Effector memory CD8-positive, alpha-beta T cell (primary cell): ENCODE measurements at places on chromosomes 12 and 14.

GRCh38 chr14:61145903-61146481, 135.1 kb downstream of the TMEM30B start:
- DNase-seq, result no peak

GRCh38 chr14:76484355-76484754, 108.4 kb downstream of the ESRRB start:
- DNase-seq, result no peak

- no peak for DNase-seq
These were observed 354.0 kb downstream of the ETNK1 start for GRCh38 chr12:22978962-22979361.

GRCh38 chr12:45918818-45919217, 71.6 kb downstream of the SCAF11 start:
- no peak for DNase-seq

GRCh38 chr12:54390176-54390667, 5.7 kb upstream of the ZNF385A start:
- no peak for DNase-seq

GRCh38 chr12:125314051-125314755, 249.0 kb downstream of the AACS start:
- DNase-seq, result no peak

DNA sequence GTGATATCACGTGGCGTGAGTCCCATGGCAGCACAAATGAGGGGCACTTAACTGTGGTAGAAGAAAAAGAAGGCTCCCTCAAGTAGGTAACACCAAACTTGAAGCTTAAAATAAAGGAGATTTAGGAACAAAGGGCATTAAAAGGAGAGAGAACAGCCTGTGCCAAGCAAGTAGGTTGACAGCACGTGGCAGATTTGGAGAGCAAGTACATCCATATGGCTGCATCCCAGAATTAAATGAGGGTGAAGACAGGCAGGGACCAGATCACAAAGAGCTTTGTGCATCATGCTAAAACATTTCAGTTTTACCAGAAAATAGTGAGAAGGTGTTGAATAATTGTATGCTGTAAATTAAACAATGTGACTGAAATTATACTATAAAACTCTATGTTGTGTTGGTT, 32.8 kb downstream of the KCNMB4 start:
- DNase-seq, result no peak

DNA sequence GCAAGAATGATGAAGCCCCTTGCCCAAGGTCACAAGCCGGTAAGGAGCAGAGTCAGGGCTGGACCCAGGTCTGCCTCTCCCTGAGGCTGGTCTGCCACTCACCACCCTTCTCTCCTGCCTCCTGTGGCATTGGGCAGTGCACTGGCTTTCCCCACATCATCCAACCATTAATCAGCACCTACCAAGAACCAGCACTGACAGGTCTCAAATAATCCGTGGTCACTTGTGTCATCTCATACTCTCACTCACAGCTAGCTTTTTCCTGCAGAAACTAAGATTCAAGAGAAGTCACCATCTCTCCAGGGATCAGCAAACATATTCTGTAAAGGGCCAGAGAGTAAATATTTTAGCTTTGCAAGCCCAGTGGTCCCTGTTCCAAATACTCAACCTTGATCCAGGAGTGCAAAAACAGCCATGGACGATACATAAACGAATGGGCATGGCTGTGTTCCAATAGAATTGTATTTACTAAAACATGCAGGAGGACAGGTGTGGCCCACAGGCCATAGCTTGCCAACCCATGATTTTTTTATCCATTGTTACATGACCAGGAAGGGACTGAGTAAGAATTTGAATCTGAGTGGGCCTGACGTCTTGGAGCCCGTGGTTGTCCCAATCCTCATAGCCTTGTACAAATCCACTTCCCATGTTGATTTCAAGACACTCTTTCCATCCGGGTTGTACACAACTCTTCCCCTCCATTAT, 374.2 kb downstream of the BCL11B start:
- no peak for DNase-seq

GRCh38 chr14:52363041-52363704, 49.1 kb downstream of the PTGER2 start:
- no peak for DNase-seq

DNA sequence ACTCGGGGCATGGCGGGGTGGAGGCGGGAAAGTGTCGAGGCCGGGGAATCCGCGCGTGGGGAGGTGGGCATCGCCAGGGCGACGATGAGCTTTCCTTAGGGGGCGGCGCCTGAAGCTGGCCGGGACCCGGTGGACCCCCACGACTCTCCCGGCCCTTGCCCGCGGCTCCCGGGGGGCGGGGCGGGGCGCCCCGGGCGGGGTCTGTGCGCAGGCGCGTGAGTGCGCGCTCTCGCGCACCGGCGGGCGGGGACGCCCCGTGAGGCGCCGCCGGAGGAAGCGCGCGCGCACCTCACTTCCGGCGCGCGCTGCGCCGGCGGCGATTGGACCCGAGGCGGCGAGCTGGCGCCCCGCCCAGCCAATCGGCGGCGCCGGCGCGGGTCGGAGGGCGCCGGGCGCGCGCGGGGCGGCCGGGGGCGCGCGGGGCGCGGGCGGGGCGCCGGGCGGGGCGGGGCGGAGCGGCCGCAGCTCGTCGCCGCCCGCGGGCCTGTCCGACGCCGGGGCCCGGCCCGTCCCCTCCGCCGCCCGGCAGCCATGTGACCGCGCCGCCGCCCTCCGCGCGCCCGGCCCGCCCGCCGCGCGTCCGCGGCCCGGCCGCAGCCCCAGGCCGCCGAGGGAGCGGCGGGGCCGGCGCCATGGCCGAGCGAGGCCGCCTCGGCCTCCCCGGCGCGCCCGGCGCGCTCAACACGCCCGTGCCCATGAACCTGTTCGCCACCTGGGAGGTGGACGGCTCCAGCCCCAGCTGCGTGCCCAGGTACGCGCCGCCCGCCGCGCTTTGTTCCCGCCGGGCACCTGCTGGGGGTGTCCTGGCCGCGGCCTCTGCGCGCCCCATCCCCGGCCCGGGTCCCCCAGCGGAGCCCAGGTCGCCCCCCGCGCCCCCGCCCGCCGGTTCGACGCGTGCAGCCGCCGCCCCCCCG, at the start of gene PACS2:
TSS of gene PACS2 (plus strand) at position 462 of the 914 bp plus-strand sequence. CDS start at position 633, 171 bp downstream.
- DNase-seq, result peak; percentile 59

DNA sequence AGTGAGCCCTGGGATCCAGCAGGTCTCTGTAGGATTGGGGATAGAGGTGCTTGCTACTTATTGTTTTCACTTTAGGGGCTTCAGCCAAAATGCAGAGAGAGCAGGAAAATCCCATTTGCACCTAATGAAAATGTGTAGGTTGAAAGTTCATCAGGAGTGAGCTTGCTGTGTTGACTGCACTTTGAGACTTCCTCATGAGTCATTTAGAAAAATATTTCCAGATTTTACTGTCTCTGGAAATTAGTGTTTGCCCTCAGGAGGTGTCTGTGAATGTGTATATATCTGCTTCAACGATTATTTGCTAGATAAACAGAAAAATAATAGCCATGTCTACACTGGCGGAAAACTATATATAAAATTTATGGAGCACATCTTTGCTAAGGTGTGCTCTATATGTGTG, 159.3 kb downstream of the CAND1 start:
- no peak for DNase-seq

DNA sequence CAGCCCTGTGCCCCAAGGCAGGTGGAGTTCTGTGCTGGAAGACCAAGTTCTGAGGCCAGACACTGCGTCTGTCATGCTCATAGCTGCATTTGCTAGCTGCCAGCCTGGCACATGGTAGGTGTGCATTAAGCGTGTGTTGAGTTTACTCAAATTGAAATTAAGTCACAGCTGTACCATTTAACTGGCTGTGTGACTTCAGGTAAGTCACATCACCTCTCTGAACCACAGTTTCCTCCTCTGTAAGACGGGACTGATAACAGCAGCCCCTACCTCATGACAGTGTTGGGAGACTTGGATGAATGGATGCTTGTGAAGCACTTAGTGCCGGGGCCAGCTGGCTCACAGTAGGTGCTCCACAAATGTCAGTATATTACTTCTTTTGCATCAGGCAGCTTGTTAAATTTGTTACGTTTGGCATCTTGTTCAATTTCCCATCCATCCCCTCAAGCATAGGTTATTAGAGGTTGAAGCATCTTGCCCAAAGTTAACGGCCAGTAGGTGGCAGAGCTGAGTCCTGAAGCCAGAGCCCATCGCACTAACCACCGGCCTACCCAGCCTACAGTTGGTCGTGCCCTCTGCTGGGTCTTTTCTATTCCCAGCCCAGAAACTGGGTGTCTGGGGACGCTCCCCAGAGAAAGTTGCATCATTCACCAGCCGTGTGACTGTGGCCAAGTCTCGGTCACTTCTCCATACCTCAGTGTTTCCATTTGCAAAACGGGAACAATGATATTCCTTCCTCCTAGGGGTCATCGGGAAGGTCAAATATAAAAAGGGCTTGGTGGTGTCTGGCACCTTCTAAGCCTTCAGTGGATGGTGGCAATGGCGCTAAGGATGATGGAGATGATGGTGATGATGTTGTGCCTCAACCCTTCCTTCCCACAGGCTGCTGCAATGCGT, 4.5 kb downstream of the DAO start:
- peak; percentile 58 for DNase-seq

- no peak for DNase-seq
These were observed 22.6 kb downstream of the GPHB5 start for GRCh38 chr14:63296060-63296563.

GRCh38 chr14:104687601-104688504, 1.6 kb upstream of the INF2 start:
- no peak for DNase-seq

GRCh38 chr12:102427543-102427941, 52.8 kb downstream of the IGF1 start:
- DNase-seq, result no peak

DNA sequence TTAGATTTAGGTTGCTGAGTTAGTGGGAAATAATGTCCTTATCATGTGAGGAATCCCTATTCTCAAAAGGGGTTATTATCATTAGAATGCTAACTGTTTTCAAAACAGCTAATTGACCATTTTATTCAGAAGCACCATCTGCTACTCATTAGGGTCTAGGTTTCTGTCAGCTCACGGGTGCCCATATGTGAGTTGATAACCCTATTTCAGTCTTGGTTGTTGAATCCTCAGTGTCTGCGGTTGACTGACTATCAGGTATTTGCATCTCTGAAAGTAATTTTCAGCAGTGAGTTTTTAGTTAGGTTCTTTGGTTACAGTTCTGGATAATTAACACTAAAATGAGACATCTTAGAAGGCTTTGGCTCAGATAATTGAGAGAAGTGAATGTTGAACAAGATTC, 1404.0 kb downstream of the AACS start:
- no peak for DNase-seq

DNA sequence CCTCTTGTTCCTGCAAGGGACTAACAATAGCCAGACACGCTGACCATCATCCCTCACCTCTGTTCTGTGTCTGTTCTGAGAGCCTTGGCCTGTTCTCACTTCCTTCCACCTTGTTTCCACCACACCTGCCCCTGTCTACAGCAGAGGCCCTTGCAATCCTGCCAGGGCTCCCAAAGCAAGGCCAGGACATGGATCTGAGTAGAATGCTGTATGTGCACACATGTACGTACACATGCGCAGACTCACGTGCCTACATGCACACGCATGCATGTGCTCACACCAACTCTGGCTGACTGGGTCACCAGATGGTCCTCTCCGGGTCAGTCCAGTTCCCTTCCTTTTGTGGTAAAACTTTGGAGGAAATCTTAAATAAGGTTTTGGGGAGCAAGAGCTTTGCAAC, 133.0 kb upstream of the C14orf180 start:
- no peak for DNase-seq

- DNase-seq, result no peak
These were observed 79.7 kb upstream of the REP15 start for GRCh38 chr12:27616356-27617142.

- no peak for DNase-seq
These were observed 152.7 kb downstream of the ADGRD1 start for GRCh38 chr12:131106349-131106941.

DNA sequence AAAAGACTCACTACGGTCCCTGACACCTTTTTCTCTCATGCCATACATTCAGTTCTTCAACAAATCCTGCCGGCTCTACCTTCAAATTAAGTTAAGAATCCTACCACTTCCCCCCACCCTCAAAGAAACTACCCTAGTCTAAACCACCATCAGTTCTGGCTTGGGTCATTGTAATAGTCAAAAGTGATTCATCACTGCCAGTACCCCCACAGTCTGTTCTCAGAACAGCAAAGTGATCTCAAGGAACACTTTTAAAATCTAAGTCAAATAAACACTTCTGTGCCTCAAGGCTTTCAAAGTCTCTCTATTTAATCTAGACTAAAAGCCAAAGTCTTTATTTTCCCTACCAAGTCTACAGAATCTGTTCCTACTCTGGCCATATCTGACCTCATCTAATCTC, 12.0 kb upstream of the FAM234B start:
- no peak for DNase-seq

DNA sequence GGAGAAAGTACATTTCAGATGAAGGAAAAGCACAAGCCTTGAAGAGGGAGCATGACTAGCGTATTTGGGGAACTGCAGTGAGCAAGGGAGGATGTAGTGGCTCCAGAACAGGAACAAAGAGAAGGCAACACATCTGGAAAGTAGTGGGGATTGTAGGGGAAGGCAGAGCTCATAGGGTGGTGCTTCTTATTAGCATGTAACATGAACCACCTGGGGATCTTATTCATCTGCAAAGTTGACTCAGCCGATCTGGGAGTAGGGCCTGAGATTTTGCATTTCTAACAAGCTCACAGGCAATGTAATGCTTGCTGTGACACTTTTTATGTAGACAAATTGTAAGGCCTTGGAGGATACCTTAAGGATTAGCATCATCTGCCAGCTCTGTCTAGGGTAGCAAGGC, 447.3 kb downstream of the NELL2 start:
- DNase-seq, result no peak

- DNase-seq, result no peak
These were observed 155.1 kb downstream of the CCDC59 start for GRCh38 chr12:82203086-82203485.

GRCh38 chr12:1502831-1503230, 91.5 kb downstream of the FBXL14 start:
- DNase-seq, result no peak

GRCh38 chr14:45038865-45039264, 45.1 kb upstream of the PRPF39 start:
- no peak for DNase-seq

GRCh38 chr12:26736563-26737486, 96.2 kb downstream of the ITPR2 start:
- DNase-seq, result no peak

DNA sequence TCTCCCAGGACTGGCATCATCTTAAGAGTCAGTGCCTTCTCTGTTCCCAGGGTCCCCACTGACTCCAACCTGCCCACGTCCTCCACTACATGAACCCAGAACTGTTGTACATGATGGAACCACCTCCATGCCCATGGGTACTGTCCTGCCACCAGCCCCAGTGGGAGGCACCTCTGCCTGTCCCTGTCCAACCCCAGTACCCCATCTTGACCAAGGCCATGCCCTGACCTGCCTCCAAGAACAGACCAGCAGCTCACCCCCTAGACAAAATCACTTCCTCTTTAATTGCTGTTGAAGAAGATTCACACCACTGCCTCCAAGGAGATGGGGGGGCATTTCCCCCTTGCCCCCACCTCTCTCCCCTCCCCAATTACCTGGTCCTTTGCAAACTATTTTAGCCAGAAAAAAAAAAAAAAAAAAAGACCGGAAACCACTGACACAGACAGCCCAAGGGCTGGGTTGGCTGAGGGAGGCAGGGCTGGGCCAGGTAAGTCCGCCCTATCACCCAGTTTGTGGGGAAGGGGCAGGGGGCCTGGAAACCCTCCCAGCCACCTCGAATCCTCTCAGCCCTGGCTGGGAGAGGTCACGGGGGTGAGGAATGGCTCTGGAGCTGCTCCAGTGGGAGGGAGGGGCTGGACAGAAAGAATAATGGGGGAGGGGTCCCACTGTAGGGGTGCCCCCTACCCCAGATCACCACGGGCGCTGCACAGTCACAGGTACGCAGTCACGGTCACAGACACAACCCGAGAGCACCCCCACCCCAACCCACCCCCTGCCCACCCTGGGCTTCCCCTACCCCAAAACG, 13.4 kb downstream of the AGAP2 start:
- no peak for DNase-seq

GRCh38 chr12:116559162-116559935, at the start of gene MAP1LC3B2:
TSS of gene MAP1LC3B2 (plus strand) at chr12:116559381. CDS start at chr12:116575943, 16,562 bp downstream.
- DNase-seq, result peak; percentile 71
